ENCODE measurements at places on chromosomes 16 and 17. TPM values are rescaled to one million over a fixed set of nuclear protein-coding genes. Genes with fewer than 3 reads are reported as not detected.

Gene TBC1D3E
- not detected for total RNA-seq

Gene SPNS2
- total RNA-seq, result 84.6 TPM

Gene CIITA
- total RNA-seq, result 0.28 TPM

Gene ATP2A1
- not detected for total RNA-seq

Gene PRR35
- not detected for total RNA-seq

Gene B4GALNT2
- total RNA-seq, result under 0.01 TPM

All from dermis blood vessel endothelial cell (primary cell).